ENCODE measurements at places on chromosomes 1 and 21. TPM values are rescaled to one million over a fixed set of nuclear protein-coding genes. Genes with fewer than 3 reads are reported as not detected.
A peak's percentile ranks its signal among the peaks of the same experiment; 100 is the strongest.

The LCE1E gene
- total RNA-seq, result 5.5 TPM

The GORAB gene
- 7.5 TPM for total RNA-seq

- DNase-seq, result no peak
- H3K27me3 ChIP-seq, result no peaks in the 10 kb centered on the region
- H3K36me3 ChIP-seq, result peaks cover 23% of the 10 kb centered on the region
- H3K4me3 ChIP-seq, result no peak overlapping the region
- no peak overlapping the region for H3K27ac ChIP-seq
Observed at GRCh38 chr1:33159577-33159976, 22.3 kb downstream of the TRIM62 start.

GRCh38 chr1:42013881-42014470 is 95.3 kb upstream of the HIVEP3 start:
- H3K27ac ChIP-seq, result no peak overlapping the region
- H3K27me3 ChIP-seq, result no peaks in the 10 kb centered on the region
- no peaks in the 10 kb centered on the region for H3K4me1 ChIP-seq

DNA sequence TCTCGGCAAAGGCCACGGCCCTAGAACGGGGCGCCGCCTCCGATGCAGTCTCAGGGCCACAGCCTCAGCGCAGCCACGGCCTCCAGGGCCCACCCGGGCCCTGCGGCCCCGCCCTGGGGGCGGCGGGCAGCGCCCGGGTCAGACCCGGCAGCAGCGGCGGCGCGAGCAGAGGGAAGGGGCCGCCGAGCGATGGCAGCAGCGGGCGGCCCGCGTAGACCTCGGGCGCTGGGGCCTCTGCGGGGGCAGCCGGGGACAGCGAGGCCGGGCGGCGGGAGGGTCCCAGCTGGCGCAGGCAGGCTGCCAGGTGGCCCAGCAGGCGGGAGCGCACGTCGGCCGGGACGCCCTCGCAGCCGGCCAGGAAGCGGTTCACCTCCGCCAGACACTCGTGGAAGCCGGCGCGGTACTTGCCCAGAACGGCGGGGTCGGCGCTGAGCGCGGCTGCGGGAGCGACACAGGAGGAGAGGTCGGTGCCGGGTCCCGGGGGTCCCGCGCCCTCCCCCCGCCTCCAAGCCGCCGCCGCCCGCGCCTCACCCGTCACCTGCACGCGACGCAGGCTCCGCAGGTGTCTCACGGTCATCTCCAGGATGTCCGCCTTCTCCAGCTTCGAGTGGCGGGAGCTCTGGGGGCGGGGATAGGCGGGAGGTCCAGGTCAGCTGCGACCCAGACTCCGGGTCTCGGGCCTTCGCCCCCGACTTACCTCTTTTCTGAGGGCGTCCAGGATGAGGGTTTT is 737 bp downstream of the HES4 start:
- no peaks in the 10 kb centered on the region for H3K36me3 ChIP-seq
- H3K4me3 ChIP-seq, result peak overlapping the region; percentile 56
- H3K27ac ChIP-seq, result peak overlapping the region; percentile 89
- DNase-seq, result peak; percentile 75
- H3K27me3 ChIP-seq, result peaks cover 75% of the 10 kb centered on the region

DNA sequence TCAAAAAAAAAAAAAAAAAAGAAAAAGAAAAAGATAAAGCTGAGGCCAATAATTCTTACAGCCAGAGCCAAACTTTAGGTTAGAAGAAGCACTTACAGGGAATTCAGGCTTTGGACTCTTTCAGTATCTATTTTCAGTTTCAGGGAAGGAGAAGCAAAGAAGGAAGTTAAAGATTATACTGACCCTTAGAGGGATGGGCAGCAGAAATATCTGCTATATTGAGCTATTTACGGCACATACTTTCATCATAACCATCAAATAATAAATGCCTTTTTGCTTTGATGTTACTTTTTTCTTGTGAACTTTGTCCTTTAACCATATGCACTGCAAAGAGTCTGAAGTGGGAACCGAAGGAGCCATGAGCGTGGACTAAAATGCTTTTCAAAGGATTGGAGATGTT is 42.0 kb downstream of the TM2D1 start:
- peaks cover 49% of the 10 kb centered on the region for H3K36me3 ChIP-seq
- no peak overlapping the region for H3K4me3 ChIP-seq
- DNase-seq, result no peak
- H3K4me1 ChIP-seq, result no peaks in the 10 kb centered on the region

DNA sequence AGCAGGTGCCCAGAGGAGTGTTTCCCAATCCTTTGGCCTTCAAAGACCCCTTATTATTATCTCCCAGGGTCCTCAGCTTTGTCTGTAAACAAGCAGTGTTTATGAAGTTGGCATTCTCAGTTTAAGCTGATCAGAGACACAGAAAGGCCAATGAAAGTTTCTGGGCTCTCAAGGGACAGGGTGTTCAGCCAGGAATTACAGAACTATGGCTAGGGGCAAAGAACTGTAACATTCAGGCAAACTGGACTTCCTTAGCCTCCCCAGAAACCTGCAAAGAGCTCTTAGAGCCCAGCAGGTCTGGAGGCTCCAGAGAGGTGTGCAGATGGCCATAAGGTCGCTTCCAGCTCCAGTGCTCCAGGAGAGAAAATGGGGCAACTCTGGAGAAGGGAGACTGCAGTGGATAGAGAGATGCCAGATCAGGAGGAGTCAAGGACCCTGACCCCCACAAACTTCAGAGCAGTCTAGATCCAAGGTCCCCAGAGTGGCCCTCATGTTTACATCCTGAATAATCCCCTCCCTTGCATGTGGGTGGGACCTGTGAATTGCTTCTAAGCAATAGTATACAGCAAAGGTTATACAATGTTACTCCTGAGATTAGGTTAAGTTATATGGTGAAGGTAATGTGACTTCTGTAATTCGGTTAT is 6.2 kb downstream of the ECHDC2 start:
- no peaks in the 10 kb centered on the region for H3K36me3 ChIP-seq
- DNase-seq, result no peak
- H3K27me3 ChIP-seq, result no peaks in the 10 kb centered on the region
- no peak overlapping the region for H3K27ac ChIP-seq

DNA sequence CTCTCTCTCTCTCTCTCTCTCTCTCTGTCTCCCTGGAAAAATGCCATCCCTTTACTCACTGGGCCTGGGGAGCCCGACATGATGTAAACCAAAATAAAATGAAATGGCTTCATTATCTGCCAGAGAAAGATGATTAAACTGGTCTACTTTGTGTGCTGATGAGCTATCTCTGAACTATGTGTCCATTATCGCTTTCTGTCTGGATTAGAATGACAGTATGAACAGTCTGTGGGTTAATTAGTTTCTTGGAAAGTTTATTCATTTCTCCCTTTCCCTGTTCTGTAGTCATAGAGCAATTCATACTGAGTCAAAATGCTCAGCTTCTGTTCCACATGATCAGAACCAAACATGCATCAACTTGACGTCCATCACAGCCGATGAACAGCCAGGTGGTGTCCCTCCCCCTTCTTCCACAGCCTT is 72.4 kb upstream of the KCND3 start:
- DNase-seq, result no peak
- H3K27ac ChIP-seq, result no peak overlapping the region
- H3K36me3 ChIP-seq, result no peaks in the 10 kb centered on the region
- H3K27me3 ChIP-seq, result peaks cover 5% of the 10 kb centered on the region

Measured in suprapubic skin (tissue), 4 donors.